Activated gamma-delta T cell treated with Interleukin-2 at 50 U/mL for 16 hours (primary cell): ENCODE measurements at places on chromosomes 3 and 15.
A peak's percentile ranks its signal among the peaks of the same experiment; 100 is the strongest.

DNA sequence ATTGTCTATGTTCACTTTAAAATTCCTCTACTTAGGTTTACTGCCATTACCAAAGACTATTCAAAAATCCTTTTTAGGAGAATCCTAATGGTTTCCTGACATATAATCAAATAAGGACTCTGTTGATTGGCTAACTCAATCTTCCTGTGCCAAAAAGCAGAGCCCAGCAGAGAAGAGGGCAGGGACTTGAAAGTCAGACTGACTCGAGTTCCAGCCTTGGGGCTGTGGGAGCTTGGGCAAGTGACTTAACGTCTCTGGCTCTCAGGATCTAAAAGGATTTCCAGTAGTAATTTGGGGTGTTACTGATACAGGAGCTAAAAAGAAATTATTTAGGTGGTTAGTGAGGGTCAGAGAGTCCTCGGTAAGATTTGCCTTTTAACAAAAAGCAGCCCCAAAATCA lies 10.9 kb downstream of the CCR5 start:
- DNase-seq = no peak

- no peak for DNase-seq
Observed at GRCh38 chr3:63274359-63274758, 3.7 kb upstream of the SYNPR start.

- no peak for DNase-seq
Observed at GRCh38 chr3:144187531-144188210, 216.0 kb downstream of the DIPK2A start.

- no peak for DNase-seq
Observed at GRCh38 chr15:42143356-42143755, 13.1 kb downstream of the PLA2G4F start.

DNA sequence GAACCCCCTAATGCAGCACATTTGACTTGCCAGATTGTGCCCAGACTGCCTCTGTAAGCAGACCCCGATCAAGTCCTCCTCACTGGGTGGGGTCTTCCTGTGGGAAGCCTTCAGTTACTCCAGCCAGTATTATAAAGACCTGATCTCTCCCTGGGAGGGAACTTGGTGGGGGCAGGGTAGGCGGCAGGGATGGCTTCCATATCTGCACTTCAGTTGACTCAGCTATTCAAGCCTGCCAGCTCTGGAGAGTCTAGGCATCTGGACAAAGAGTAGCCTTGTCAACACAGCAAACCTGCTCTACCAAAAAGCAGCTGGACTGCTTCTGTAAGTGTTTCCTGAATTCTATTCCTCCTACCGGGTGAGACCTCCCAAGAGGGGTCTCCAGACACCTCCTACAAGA lies 21.0 kb upstream of the SLC25A38 start:
- no peak for DNase-seq

DNA sequence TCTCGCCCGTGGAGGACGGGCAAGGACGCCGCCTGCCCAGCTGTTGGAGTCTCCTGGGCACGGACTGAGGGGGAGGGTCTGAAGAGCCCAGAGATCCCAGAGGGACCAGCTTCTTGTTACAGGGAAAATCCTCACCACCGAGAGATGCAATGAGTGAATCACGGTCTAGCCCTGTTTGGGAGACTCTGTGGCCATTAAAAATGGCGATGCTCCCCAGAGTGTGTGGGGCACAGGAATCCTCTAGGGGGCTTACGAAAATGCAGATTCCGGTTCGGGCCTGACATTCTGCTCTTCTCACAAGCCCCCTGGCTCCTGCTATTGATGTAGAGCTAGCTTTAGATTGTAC lies 35.5 kb upstream of the EPHB3 start:
- no peak for DNase-seq

DNA sequence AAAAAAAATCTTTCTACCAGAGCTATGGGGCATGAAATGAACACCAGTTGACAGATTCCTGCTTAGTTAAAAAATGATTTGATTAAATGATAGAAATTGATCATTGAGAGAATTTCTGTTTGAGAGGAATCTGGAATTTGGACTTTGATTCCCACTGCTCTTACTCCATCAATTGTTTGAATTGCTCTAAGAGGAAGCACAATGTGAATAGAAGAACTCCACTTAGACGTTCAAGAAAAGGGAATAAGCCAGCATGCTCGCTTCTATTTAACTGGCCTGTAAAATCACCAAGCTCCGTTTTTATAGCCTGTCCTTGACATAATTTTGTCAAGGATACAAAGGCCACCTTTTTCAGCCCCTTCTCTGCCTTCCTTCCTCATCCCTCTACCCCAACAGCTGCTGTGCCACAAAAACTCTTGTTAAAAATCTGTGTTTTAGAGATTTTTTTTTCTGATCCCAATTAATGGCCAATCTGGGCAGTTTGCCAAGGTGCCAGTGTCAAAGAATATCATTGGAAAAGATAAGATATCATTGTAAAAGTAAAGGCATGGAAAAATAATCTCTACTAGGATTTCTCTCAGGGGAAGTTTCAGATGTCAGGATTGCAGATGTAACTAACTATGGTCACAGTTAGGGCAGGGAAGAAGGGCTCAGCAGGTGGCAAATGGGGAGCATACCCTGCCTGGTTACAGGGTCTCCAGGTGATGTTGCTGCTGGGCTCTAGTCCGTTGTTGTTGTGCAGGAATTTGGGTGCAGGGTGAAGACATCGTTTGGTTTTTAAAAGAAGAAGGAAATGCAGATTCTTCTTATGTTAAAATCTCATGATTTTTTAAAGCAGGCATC lies 301.8 kb upstream of the PDZRN3 start:
- DNase-seq = no peak

DNA sequence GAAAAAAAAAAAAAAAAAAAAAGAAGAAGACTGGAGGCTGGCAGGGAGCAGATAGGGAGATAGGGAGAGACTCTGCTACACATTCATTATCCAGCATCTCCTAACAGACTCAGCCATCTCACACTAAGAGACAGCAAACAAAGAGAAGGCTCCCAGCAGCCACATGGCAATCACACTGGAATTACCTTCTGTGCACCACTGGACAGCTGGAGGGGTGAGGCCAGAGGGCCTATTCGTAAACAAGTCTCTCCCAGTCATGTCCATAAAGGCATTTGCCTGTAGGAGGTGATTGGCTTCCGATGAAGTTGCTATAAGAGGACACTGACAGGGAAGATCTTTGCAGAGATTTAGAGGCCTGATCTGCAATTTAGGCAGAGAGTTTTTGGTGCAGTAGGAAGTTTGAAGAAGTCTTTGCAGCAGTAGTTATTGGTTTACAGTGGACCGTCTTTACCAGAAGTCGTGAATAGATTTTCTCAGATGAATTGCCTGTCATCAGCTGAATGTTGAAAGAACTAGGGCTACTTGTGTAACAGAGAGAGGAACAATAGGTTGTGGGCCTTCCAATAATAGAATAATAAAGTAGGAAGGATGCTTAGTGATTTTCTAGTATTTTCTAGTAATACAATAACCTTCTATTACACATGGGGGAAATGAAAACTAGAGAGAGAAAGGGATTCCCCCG lies 89.7 kb downstream of the TP63 start:
- DNase-seq = no peak

DNA sequence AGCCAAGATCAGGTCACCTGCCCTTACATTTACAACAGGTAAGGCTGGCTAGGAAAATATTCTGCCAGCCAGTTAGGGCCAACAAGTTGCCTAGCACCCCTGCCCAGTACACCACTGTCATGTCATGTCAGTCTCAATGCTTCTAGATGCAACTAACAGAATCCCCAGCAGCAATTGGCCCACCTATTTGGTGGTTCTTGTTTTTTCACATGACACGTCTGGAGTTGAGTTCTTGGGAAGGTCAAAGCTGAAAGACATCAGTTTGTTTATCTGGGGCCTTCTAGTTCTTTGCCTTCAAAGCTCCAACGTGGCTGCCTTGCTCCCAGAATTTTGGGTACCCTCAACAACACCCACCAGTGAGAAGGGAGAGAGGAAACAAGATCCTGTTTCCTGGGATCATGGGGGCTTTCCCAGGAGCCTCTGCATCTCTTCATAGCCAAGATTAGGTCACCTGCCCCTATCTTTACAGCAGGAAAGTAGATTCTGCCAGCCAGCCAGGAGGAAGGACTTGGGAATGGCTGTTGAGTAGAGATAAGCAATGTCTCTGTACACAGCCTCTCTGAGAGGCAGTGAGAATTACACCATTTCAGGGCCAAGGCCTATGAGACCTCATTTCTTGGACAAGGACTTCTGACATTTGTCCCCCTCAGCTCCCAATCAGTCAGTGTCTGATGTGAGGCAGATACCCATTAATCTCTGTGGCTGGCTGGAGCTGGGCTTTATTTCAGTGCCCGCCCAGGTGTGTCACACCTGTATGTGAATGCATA lies 8.6 kb downstream of the GPX1 start:
- DNase-seq = no peak

DNA sequence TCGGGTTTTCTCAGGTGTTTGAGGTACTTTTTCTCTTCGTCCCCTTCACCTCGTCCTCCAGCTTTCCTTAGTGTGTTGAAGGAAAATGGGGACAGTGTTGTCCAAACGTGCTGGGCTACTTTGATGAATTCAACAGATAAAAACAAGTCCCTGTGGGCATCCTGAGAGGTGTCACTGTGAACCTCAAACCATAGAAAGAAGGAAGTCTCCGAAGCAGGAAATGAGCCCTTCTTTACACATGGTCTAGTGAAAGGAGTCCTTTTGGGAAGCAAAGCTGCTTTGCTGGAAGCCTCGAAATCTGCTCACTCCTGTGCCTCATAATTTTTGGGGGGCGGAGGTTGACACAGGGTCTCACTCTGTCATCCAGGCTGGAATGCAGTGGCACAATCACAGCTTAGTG lies 10.6 kb downstream of the IL17RB start:
- no peak for DNase-seq

- peak; percentile 5 for DNase-seq
Observed at GRCh38 chr3:107430996-107431245, 53.7 kb downstream of the CCDC54 start.

- no peak for DNase-seq
Observed at GRCh38 chr15:57550640-57551039, 41.1 kb upstream of the MYZAP start.

DNA sequence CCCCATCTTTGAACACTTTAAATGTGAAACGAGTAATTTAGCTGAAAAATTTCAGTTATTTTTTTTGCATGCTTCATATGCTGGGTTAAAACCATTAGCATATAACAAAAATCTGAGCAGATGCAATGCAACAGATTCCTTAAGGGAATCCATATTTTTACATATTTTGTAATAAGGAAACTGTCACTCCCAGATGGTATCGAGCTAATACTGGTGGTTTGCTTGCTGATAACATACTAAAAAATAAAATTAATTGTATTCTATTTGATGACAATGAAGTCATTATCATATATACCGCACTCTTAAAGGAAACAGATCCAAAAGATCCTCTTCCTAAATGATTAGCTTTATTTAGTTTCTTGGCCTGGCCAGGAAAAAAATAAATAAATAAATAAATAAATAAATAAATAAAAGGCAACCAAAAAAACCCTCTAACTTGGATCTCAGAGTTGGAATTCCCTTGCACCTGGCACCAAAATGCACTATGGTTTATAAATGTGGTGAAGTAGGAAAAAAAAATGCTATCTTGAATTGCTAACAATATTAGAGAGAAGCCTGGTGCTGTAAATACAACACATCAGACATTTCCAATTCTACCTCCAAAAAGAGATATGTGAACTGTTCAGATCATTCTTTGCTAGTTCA lies 503.2 kb upstream of the ARRDC4 start:
- DNase-seq = no peak

GRCh38 chr3:113751141-113751540 lies 4.3 kb downstream of the ATP6V1A start:
- DNase-seq = no peak

DNA sequence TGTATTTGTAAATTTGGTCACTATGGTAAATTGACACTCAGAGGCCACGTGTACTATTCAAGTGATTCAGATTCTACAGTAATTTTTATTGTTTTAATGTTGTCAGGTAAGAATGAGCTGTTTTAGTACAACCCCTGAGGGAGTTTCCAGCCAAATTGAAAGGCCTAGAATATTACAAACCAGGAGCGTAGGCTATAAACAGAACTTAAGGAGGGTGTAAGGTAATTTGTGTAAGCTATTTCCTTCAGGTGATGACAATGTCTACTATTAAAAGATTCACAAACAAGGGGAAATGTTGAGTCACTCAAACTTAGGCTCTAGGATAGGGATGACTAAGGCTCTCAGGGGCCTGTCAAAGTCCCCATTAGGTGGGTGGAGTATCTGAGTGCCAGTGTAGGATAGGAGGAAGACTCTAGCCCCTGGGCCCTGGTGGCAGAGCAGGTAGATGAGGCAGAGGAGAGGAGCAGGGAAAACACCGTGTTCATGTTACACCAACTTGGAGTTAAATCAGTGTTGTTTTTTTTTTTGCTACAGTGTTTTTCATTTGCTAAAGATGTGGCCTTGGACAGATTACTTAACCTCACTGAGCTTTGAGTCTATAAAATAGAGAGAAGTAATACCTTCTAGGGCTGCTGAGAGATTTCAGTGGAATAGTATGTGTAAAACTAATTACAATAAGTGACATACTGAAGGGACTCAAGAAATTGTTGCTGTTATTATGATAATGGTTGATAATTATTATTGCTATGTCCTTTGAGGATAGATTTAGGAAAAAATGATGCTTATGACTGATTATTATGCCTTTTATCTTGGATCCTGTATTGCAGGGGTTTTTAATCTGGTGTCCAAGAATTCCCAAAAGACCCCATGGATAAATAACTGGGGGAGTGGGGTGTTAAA lies 10.3 kb downstream of the TM4SF1 start:
- DNase-seq = no peak

DNA sequence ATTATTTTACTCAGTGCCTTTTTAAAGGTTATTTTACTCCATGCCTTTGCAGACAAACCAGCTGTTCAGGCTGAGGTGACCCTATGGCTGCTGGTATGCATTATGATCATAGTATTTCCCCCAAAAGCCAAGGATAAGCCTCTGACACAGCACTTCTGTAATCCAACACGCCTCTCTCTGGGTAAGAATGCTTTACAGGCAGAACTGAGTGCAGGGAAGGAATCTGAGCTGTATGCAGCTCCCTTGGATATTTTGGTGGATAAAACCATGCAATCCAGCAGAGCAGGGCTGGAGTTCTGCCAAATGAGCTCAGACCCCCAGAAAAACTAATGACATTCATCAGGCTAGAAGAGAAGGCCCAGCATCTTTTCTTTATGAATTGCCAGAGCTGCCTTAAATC lies 11.7 kb upstream of the MAP1A start:
- DNase-seq = no peak

GRCh38 chr3:133211449-133211848 lies 173.3 kb downstream of the TMEM108 start:
- no peak for DNase-seq

DNA sequence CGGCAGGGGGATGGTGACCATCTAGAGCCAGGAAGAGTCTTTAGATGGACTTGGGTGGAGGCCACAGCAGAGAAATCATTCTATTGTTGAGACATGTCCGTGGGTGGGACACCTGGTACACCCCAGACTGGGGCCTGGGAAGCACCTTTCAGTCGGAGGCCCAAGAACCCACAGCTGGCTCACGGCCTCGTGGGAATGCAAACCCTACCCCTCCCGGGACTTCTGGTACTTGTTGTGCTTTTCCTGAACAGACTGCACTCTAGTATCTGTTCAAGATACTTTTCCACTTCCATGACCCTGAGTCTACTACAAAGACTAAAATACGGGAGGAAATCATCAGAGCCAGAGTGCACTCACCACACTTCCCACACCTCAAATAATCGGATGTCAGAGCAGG lies 60.7 kb downstream of the BDH1 start:
- no peak for DNase-seq

GRCh38 chr15:88011533-88011932 lies 245.0 kb downstream of the NTRK3 start:
- DNase-seq = no peak

- no peak for DNase-seq
Observed at GRCh38 chr3:78287085-78287484, 1247.2 kb downstream of the ROBO2 start.

GRCh38 chr15:51782357-51782896 lies 31.0 kb downstream of the TMOD2 start:
- DNase-seq = no peak
